ENCODE measurements at places on chromosomes 5 and 9. TPM values are rescaled to one million over a fixed set of nuclear protein-coding genes. Genes with fewer than 3 reads are reported as not detected.

GPR21 gene
- polyA plus RNA-seq: 0.62 TPM

HOMER1 gene
- polyA plus RNA-seq: 0.41 TPM

LCN6 gene
- 0.17 TPM for polyA plus RNA-seq

ACTBL2 gene
- polyA plus RNA-seq: 0.03 TPM

CDC20B gene
- 0.22 TPM for polyA plus RNA-seq

GPR151 gene
- 0.06 TPM for polyA plus RNA-seq

GABBR2 gene
- polyA plus RNA-seq: 1.1 TPM

PAX5 gene
- polyA plus RNA-seq: not detected

JAKMIP2 gene
- not detected for polyA plus RNA-seq

Data from endothelial cell of umbilical vein (primary cell).